Stimulated activated naive CD8-positive, alpha-beta T cell treated with anti-CD3 and anti-CD28 coated beads, Interleukin-15, amount 100 ng/mL, for 72 hours (primary cell): ENCODE measurements at places on chromosomes 16 and 17.
A peak's percentile ranks its signal among the peaks of the same experiment; 100 is the strongest.

- DNase-seq = no peak
Measured at GRCh38 chr16:2337431-2338296, 2.9 kb downstream of the ABCA3 start.

DNA sequence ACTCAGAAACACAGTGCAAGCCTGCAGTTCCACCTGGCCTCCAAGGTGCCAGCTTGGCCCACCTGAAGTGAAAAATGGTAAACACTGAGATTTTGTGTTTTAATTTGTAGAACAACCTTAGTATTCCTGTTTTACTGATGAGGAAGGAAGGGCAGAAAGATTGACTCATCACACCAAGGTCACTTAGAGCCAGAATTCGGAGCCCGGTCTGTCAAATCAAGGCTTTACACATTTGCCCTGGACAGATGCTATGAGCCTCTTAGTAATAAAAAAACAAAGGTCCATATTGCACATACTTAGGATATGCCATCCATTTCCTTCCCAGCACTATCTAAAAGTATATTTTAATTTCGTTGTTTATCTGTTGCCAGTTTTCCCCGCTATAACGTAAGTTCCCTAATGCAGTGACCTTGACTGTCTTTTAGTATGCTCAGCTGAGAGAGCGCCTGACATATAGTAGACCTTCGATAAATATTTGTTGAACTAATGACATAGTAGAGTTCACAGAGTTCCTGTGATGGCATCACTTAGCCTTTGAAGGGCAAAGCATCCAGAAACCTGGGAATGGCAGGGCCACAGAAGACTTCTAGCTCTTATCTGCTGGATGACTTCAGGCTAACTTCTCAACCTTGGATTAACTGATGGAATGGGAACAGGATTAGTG lies 7.2 kb upstream of the TBKBP1 start:
- DNase-seq = no peak

- DNase-seq = no peak
Measured at GRCh38 chr16:86974120-86974519, 343.1 kb downstream of the C16orf95 start.

GRCh38 chr16:86858501-86858900 lies 280.2 kb downstream of the FOXL1 start:
- no peak for DNase-seq

GRCh38 chr16:22321340-22322001 lies 24.3 kb downstream of the POLR3E start:
- peak; percentile 70 for DNase-seq

- DNase-seq = no peak
Measured at GRCh38 chr17:77800816-77801215, 157.7 kb upstream of the TNRC6C start.

DNA sequence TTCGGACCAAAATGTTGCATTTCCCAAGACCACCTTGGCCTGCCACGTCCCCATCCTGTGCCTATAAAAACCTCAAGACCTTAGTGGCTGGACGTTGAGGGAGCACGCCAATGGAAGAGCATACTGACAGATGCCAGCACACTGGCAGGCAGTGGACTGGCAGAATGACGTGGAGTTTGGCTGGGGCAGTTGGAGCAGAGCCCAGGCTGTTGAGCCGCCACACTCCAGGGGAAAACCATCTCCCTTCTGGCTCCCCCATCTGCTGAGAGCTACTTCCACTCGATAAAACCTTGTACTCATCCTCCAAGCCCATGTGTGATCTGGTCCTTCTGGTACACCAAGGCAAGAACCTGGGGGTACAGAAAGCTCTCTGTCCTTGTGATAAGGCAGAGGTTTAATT lies 494.1 kb downstream of the CDH11 start:
- no peak for DNase-seq

GRCh38 chr17:82175951-82176350 lies 36.7 kb downstream of the CCDC57 start:
- no peak for DNase-seq

GRCh38 chr16:53821957-53822625 lies 118.1 kb downstream of the FTO start:
- no peak for DNase-seq

DNA sequence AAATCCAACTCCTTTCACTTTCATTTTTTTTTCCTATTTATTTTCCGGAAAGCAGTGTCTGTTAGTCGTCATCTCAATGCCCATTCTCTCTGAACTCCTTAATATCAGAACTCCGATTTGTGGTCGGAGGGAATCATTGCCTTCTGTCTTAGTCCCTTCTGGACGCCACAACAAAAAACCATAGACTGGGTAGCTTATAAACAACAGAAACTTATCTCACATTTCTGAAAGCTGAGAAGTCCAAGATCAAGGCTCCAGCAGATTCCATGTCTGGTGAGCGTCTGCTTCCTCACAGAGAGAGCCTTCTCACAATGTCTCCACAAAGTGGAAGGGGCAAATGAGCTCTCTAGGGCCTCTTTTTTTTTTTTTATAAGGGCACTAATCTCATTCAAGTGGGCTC lies 296.6 kb upstream of the CDH11 start:
- DNase-seq = no peak

DNA sequence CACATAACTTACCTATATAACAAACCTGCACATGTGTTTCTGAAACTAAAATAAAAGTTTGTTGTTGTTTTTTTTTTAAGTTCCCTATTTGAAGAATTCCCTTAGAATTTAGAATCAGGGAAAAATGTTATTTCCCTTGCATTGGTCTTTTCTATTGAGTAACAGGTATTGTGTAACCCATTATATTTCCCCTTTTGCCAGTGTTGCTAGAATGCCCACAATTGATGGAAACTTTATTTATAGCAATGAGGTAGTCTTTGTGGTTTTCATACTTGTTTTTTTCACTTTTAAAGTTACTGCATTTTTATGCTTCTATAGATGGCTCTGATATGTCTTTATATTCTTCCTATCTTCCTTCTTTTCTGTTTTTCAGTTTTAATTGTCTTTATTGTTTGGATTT lies 3.9 kb downstream of the NLRP1 start:
- no peak for DNase-seq

DNA sequence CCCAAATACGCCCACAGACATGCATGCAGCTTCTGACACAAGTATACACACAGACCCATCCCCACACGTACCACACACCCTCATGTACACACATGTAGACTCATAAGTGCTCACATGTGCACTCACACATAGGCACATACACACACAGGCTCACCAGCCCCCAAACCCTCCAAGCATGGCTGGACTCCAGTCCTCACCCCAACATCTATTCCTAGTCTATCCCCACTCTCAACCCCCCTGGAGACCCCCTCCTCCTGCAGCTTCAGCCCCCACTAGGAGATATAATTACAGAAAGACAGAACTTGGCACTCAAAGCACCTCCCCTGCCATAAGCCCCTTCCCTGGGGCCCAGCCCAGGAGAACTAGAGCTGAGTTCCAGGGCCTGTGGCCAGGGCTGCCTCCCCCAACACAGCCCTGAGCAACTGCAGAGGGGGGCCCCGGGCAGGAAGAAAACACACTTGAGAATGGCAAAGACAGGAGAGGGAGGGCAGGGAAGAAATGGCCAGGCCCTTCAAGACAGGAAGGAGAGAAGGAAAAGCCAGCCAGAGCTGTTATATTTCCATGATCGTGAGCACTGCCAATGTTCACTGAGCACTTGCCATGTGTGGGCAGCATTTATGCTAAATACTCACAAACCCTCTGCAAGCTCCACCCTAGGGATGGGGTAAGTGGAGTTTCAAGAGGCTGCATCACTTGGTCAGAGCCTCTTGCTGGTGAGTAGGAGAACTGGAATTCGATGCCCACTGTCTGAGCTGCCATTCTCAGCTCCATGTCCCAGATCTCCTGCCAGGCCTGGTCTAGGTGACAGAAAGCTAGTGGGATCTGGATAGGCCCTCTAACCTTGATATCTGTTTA lies 224.5 kb downstream of the ZNF423 start:
- no peak for DNase-seq

- DNase-seq = no peak
Measured at GRCh38 chr16:81273223-81273950, 34.9 kb downstream of the BCO1 start.

DNA sequence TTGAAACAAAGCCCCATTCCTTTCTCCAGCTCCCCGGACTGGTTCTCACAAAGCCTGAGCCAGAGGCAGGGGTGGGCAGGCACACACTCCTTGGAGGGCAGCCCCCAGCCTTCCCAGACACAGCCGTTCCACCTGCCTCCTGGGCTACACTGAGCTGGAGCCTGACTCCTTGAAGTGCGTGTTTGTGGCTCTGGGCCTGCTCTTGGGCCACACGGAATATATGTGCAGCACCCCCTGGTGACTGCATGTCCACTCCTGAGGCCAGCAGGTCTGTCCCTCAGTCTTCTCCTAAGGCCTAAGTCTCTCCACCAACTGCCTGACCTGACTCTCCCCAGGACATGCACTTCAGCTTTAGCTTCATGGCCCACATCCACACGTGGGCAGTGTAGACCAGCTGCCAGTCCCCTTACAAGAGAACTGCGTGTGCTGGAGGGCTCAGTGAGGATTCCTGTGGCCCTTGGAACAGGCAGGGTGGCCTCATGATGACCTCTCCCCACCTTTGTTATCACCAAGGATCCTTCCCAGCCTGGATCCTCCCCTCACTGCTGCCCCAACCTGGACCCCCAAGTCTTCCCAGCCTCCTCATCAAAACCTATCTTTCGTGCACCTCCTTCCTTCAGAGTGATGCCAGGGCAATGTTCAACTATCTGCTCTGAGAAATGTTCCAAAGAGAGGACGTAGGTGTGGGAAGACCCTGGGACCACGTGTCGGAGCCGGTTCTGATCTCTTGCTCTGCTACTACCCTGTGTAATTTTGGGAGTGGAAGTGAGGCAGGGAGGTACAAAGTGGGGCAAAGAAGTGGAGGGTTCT lies 12.4 kb upstream of the SLC6A2 start:
- DNase-seq = no peak
